Glomerular endothelial cell (primary cell): ENCODE measurements at places on chromosomes 11 and 22.

DNA sequence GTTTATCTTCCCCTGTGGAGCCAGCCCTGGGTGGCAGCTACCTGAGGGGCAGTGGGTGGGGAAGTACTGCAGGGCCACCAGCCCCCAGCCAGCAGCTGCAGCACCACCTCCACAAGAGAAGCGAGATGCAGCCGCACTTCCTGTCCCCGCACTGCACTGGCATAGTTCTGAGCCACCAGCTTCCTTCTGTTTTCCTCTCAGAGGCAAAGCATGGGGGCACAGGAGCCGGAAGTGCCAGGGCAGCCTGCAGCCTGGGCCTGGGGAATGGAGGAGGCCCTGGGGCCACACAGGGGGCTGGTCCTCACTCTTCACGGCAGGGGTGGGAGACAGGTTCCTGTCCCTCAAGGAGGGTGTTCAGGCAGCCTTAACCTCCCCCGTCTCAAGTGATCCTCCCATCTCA lies 11.9 kb upstream of the SH3BP1 start:
- DNase-seq, result no peak

- peak; percentile 5 for DNase-seq
These were observed 555.8 kb downstream of the BUD13 start for GRCh38 chr11:116217006-116217405.

GRCh38 chr11:14114269-14114668 lies 151.7 kb downstream of the SPON1 start:
- no peak for DNase-seq

GRCh38 chr22:33891992-33892391 lies 28.3 kb downstream of the LARGE1 start:
- DNase-seq, result no peak

- no peak for DNase-seq
These were observed 2.4 kb downstream of the MAPK1 start for GRCh38 chr22:21865041-21865440.

DNA sequence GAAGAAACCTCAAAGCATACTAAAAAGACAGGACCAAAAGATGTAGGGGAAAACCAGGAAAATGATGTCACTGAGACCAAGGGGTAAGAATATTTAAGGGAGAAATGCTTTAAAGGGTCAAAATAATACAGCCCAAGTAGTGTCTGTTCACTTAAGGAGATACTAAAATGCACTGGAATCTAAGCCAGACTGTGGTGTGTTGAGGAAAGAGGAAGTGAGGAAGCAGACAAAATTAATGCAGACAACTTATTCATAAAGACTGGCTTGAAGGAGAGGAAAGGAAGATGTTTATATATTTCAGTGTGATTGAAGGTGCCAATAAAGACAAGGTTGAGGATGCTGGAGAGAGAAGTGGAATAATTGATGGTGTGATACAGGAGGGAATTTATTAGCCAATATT lies 15.7 kb downstream of the ZNF215 start:
- DNase-seq, result no peak

GRCh38 chr11:73753938-73754337 lies 6.9 kb downstream of the RAB6A start:
- no peak for DNase-seq

- DNase-seq, result no peak
These were observed 70.8 kb upstream of the GNAZ start for GRCh38 chr22:22999523-22999922.

- no peak for DNase-seq
These were observed 579 bp downstream of the TANGO2 start for GRCh38 chr22:20021196-20022181.
